ENCODE measurements at places on chromosomes 11 and 22. TPM values are rescaled to one million over a fixed set of nuclear protein-coding genes. Genes with fewer than 3 reads are reported as not detected.
A peak's percentile ranks its signal among the peaks of the same experiment; 100 is the strongest.

Gene APOA4
- not detected for total RNA-seq

Gene IGSF9B
- 13.5 TPM for total RNA-seq

Gene PHLDA2
- 7.5 TPM for total RNA-seq

DNA sequence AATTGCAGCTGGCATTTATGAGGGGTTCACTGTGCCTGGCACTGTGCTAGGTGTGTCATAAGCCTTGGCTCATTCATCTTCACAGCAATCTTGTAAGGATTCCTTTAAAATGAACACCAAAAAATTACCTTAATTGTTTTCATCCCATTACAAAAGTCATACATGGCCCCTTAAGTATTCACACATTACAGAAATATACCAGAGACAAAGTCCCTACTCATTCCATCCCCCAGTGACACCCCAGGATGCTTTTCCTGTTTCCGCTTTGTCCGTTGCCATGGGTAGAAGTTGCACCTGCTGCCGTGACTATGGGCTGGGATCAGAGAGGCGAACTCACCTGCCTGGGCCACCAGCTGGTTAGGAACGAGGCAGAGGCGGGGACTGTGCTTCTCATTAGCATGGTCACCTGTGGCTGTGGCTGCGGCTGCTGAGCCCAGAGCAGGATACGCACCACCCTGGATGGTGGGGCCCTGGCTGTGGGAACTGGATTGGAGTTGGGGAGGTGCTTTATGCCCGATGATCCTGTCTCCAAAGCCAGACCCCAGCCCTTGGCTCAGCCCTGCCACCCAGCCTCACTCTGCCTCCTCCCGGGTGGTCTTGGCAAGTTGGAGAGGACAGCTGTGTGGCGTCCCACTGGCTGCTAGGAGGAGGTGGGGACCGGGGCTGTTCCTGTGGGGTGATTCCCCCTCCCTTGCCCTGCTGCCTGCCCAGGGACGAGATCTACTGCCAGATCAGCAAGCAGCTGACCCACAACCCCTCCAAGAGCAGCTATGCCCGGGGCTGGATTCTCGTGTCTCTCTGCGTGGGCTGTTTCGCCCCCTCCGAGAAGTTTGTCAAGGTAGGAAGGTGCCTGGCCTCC is 60.8 kb downstream of the MYO7A start:
- no peak for DNase-seq

DNA sequence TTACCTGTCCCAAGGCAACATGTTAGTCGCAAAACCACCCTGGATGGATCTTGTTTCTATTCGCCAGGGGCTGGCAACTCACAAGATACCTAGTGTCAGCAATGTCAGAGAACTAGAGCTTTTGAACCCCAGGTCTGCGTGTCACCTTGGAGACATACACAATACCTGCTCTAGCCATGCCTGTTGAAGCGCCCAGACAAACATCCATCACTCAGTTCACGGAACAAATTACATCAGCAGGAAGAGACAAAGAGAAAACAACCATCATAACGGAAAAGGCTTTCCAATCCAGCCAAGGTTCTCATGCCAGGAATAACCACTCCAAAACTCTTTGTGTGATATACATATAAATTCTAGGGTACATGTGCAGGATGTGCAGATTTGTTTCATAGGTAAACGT is 2.2 kb downstream of the CD59 start:
- DNase-seq, result no peak

Gene BDNF
- total RNA-seq, result 0.18 TPM

- peak; percentile 64 for DNase-seq
Observed at GRCh38 chr11:118913411-118914125, 12.2 kb downstream of the BCL9L start.

GRCh38 chr11:64745521-64746328 is 1.8 kb upstream of the RASGRP2 start:
- peak; percentile 88 for DNase-seq

DNA sequence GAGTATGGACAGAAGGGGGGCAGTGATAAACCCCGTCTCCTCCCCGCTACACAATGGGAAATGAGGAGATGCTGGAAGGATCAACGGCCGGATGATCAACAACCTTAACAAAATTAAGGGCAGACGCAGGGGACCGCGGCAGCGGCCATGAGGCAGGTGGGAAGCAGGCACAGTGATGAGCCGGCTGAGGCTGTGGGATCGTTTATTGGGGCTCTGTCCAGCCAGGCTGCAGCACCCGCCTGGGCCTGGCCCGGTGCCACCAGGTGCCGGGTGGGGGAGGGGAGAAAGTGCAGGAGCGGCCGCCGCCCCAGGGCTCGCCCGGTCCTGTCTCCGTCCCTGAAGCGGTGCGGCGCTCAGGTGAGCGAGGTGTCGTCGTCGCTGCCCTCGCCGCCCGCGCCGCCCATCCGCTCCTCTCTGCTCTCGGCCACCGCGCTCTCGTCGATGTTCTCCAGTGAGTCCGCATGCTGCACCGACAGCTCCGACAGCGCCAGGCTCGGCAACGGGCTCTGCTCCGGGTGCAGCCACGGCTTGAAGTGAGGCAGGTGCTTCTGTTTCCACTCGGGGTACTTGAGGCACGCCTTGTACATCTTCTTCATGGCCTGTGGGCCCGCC is 2.4 kb upstream of the ARAP1 start:
- no peak for DNase-seq

DNA sequence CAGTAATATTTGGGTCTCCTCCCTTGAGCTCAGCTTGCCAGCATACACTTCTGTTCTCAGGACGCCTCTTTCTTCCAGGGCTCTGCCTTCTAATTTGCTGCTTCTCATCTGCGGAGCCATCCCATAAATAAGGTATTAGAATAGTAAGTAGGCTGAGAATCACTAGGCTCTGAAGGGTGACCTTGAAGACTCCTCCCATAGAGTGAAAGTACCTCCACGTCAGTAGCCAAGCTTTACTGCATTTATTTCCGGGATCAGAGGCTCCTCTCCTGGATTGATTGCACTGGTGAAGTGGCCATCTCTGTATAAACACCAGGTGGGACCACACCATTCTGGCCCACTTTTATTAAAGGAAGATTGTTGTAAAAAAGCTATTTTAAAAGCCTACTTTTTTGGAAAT is 315.5 kb downstream of the FAT3 start:
- DNase-seq, result no peak

DNA sequence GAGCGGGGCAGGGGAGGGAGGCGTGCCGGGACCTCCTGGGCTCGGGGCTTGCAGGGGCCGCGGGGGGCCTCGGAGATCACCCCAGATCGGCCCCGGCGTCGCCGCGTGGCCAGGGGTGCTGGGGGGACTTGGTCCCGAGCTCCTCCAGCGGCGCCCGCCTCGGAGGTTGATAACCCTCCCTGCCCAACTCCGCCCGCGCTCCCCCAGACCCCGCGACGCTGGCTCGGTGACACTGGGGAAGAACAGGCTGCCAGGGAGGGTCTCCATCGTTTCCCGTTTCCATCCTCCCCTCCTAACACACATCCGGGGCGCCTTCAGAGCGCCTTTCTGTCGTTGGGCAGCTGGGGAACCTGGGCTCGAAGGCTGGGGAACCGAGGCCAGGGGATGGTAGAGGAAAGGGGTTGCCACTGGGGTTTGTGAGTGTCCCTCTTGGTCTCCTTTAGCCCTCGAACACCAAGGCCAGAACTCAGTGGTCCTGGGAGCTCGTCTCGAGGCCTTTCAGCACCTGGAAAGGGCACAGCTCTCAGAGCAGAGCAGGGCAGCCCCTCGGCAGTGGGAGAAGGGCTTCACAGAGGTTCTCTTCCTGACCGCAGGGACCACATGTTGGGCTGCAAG is 431 bp downstream of the SLC37A2 start:
- DNase-seq, result no peak

- DNase-seq, result no peak
Observed at GRCh38 chr22:40817737-40818136, 1.4 kb downstream of the SLC25A17 start.

DNA sequence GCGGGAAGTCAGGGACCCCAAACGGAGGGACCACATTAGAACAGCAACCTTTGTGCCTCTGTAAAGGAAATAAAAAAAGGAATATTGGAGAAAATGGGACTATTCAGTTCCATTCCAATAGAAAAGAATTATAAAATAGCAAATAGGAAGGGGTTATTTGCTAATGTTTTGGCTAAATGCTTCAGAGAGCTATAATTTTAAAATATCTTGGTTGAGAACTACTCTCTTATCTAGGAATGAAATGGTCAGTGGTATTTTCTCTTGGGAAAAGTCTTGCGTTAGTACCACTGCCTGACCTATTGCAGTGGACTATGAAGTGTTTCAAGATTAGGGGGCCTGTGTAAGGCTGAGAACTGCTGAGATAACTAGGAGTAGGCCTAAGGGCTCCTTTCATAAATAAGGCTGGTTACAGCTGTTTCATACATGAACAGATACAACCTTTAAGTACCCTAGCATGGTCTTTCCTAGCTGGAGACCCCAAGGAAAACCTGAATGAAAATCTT is 6.9 kb upstream of the WEE1 start:
- DNase-seq, result no peak

DNA sequence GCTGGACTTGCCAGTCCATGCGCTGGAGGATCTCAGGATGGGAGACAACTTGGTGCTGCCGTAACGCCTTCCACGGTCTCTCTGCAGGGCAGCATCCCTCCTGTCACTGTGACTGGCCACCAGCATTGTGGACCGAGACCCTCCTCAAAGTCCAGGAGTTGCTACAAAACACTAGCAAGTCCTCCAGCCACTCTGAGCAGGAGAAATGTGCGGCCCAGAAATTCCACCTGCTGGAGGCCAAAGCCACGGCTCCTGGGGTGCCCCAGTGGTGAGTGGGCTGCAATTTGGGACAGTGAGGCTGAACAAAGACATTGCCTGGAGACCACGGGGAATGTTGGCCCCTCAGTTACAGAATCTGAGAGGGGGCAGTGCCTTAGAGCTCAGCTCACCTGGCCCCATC is 6.9 kb upstream of the DSCAML1 start:
- no peak for DNase-seq

- DNase-seq, result no peak
Observed at GRCh38 chr22:50199829-50200460, 866 bp upstream of the SELENOO start.

- no peak for DNase-seq
Observed at GRCh38 chr11:126392633-126393013, 37.1 kb downstream of the ST3GAL4 start.

DNA sequence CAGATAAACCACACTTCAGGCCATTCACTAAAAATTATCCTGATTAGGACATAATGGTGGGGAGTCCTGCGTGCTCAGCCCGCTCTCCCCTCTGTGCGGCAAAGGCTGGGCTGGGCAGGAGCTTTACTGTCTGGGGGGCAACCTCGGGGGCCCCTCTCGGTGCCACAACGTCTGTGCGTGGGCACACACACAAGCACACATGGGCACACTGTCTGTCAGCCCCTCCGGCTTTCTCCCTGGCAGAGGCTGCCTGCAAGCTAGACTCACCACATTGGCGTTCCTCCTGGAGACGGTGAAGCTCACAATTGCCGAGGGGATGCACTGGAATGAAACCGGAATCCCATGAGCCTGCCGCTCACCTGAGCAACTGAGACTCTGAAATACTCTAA is 5.2 kb downstream of the MLC1 start:
- DNase-seq, result no peak

- no peak for DNase-seq
Observed at GRCh38 chr11:14306481-14306880, 52.5 kb downstream of the RRAS2 start.

DNA sequence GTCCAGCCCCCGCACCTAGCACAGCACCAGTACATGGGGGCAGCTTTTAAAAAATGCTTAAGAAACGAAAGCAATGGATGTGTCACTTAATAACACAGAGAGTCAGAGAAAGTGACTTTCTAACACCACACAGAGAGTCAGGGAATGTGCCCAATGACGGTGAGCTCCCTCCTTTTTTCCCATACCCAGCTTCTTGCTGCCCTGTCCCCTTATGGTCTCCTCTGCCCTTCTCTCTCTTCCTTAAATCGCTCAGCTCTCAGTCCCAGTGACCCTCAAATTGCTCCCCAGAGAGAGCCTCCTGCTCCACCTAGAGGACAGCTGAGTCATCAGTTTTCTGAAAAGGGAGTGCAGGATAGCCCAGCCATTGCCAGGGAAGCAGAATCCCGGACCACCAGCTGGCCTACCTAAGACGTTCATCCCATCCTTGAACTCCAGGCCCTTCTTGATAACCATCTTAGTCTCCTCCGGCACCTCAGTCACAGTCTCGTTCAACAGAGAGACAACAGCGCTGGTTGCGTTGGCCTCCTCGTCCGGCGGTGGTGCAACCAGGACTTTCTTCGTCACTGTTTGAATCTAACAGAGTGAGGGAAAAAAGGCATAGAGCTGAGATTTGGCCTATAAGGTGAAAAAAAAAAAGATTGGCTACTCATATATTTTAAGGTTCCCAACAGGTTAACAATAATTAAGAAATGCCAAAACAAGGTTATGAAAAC is 113.5 kb downstream of the SLC1A2 start:
- DNase-seq, result no peak

Gene TSGA10IP
- not detected for total RNA-seq

- DNase-seq, result peak; percentile 32
Observed at GRCh38 chr11:70205049-70205725, 2.1 kb downstream of the FADD start.

DNA sequence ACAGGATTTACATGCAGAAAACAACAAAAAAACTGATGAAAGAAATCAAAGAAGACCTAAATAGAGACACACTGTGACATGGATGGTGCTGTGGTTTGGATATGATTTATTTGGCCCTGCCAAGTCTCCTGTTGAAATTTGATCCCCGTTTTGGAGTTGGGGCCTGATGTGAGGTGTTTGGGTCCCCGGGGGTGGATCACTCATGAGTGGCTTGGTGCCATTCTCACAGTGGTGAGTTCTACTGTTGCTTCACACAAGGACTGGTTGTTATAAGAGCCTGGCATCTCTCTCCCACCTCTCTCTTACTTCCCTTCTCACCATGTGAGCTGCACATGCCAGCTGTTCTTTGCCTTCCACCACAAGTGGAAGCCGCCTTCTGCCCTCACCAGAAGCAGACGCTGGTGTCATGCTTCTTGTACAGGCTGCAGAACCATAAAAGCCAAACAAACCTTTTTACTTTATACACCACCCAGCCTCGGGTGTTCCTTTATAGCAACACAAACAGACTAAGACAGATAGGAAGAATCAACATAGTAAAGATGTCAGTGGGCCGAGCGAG is 7.8 kb upstream of the RTL6 start:
- no peak for DNase-seq

- no peak for DNase-seq
Observed at GRCh38 chr22:23862103-23862502, 4.4 kb downstream of the SLC2A11 start.

DNA sequence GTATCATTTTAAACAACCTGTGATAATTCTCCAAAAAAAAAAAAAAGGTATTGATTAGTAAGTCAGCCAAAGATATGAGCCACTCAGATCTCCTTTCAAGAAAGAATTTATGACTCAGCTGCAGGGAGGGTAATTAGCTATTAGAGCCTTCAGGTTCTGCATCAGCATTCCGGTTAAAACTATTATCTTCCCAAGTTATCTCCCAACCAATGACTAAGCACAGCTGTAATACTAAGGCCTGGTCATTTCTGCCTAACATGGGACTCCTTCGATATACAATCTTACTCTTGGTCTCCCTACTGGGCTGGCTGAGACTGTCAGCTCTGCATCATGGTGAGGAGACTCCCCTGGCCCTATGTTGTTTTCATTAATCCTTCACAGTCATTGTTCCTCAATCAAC is 60.4 kb downstream of the SBF2 start:
- DNase-seq, result no peak
